Activated CD8-positive, alpha-beta T cell treated with anti-CD3 and anti-CD28 coated beads, Interleukin-2, amount 10 ng/mL, durations not matched to agents 7 days and 5 days (primary cell): ENCODE measurements at places on chromosomes 2 and 18. TPM values are rescaled to one million over a fixed set of nuclear protein-coding genes. Genes with fewer than 3 reads are reported as not detected.

DNA sequence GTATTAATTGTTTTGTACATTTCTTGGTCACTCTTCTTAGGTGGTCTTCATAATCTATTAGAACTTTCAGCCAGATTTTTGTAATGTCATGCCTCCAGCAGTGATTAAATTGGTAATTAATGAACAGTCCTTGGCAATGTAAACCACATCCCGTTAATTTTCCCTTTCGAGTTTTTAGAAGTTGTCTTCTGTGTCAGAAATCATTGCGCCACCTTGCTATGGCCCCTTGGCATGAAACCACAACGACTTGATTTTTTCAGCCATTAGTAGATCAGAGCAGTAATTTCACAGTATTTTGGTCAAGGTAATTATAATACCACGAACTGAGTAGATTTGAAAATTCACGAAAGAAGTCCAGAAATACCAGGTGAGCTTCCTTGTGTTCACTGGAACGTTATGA lies 86.0 kb upstream of the OTX1 start:
- no peaks in the 10 kb centered on the region for H3K27me3 ChIP-seq
- no peak overlapping the region for H3K4me3 ChIP-seq
- no peaks in the 10 kb centered on the region for H3K4me1 ChIP-seq
- DNase-seq: no peak
- H3K36me3 ChIP-seq: no peaks in the 10 kb centered on the region
- H3K27ac ChIP-seq: no peak overlapping the region

- no peaks in the 10 kb centered on the region for H3K27me3 ChIP-seq
- peaks cover 59% of the 10 kb centered on the region for H3K36me3 ChIP-seq
- H3K4me3 ChIP-seq: peak overlapping the region; percentile 62
- DNase-seq: peak; percentile 89
Measured at GRCh38 chr2:203718087-203718486, 11.6 kb downstream of the CD28 start.

DNA sequence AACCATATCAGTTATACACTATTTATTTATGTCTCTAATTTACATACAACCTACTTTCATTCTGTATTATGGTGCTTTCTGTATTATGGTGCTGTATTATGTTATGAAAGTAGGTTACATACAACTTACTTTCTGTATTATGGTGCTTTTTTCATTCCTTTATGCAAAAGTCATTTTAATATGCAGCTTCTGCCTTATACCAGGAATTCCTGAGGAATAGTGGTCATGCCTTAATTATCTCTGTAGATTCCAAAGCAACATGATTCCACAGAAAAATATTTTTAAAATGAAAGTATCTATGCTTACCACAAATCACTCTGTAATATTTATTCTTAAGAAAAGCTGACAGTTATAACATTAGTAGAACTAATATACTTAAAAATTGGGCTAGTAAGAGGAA lies 922.0 kb upstream of the NRXN1 start:
- no peaks in the 10 kb centered on the region for H3K36me3 ChIP-seq
- no peaks in the 10 kb centered on the region for H3K27me3 ChIP-seq
- H3K27ac ChIP-seq: no peak overlapping the region
- no peak overlapping the region for H3K4me3 ChIP-seq
- H3K4me1 ChIP-seq: no peaks in the 10 kb centered on the region
- DNase-seq: no peak

GRCh38 chr2:43025709-43026295 lies 200.6 kb downstream of the ZFP36L2 start:
- H3K27ac ChIP-seq: no peak overlapping the region
- peaks cover 4% of the 10 kb centered on the region for H3K27me3 ChIP-seq
- peaks cover 11% of the 10 kb centered on the region for H3K4me1 ChIP-seq
- no peak for DNase-seq
- H3K4me3 ChIP-seq: no peak overlapping the region

DNA sequence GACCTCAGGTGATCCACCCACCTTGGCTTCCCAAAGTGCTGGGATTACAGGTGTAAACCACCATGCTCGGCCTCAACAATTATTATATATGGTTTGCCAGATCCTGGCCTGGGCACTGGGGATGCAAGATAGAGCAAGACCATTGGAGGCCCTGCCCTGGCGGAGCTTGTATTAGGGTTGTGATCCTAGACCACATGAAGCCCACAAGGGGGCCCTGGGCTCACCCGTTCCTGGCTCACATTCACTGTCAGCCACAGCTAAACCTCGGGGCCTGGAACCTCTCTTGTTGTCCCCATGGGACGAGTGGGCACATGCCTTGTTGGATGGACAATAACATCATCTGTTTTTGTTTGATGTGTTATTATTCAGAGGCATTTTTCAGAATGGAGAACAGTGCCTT lies 14.9 kb downstream of the HPCAL1 start:
- no peaks in the 10 kb centered on the region for H3K27me3 ChIP-seq
- H3K4me1 ChIP-seq: peaks cover 9% of the 10 kb centered on the region
- no peak overlapping the region for H3K4me3 ChIP-seq
- DNase-seq: no peak
- peaks cover 17% of the 10 kb centered on the region for H3K36me3 ChIP-seq

DNA sequence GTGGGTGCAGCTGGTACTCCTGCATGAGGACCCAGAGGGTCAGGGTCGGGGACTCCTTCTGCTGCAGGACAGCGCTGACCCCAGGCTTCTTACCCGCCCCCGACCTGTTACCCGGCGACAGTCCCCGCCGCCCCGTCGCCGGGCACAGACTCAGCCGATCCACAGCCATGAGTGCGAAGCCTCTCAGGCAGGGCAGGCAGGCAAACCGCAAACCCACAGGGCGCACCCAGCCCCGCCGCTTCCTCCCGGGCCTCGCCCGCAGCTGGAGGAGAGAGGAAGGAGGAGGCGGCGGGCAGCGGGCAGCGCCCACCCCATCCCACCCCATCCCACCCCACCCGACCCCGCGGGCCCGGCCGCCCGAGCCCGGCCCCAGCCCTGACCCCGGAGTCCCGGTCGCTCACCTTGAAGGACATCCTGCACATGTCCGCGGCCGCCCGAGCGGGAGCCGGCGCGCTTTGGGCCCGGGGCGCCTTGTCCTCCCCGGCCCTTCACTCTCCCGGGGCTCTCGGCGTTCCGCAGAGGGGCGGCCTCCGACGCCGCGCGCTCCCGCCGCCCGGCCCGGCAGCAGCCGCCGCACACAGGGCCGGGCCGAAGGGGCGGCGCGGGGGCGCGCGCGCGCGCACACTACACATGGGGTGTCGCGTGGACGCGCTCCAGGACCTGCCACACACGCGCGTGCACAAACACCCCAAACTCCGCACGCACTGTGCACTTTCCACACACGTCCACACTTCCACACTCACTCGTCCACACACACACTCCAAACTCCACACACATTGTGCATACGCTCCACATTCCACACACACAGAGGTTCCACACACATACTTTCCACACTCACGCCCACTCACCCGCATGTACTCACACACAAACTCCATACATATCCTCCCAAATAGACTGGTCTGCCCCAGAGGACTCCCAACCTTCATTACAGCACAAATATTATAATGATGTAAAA lies at the start of gene ANKRD29:
TSS of gene ANKRD29 (minus strand) at position 603 of the 955 bp plus-strand sequence. CDS start at position 422, 181 bp downstream.
- peak within 1 kb of the TSS; percentile 40 for H3K27ac ChIP-seq
- peaks cover 25% of the 10 kb centered on the region for H3K4me1 ChIP-seq
- no peaks in the 10 kb centered on the region for H3K36me3 ChIP-seq
- peak within 1 kb of the TSS; percentile 69 for H3K4me3 ChIP-seq
- DNase-seq: peak; percentile 76

DNA sequence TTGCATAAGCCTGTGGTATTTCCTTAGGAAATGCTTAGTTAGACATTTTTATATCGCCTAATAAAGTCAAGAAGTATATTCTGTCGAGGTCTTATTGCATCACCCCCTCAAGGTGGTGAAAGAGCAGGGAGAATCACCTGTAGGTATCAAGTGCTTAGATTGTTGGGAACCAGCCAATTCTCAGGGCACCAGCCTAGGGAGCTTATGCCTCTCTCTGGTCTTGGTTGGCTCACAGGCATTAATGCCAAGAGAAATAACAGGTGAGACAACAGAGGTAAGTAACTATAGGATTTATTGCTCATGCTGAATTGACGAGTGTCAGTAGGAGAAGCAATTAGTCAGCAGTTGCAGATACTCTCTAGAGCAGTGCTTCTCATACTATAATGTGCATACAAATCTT lies 663.3 kb upstream of the ZNF804A start:
- no peaks in the 10 kb centered on the region for H3K27me3 ChIP-seq
- H3K36me3 ChIP-seq: no peaks in the 10 kb centered on the region
- no peak for DNase-seq
- H3K4me3 ChIP-seq: no peak overlapping the region
- no peak overlapping the region for H3K27ac ChIP-seq

HOXD12 gene
- not detected for total RNA-seq

CCDC85A gene
- total RNA-seq: not detected

DNA sequence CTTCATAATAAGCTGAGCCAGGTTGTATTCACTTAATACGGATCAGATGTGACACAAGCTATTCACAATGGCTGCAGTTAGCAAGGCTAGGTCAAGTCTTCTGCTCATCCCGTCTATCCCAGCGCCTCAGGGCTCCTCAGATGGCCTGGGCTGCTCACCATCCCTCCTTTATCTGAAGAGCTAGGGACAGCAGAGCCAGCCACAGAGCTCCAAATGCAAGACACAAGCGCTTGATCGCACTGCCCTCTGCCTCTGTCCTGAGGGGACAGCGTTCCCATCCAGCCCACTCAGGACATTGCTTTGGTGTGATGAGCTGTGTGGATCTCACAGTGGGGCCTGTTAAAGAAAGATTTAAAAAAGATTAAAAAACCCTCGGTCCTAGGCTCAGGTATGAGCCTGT lies 254.4 kb upstream of the HS6ST1 start:
- H3K27me3 ChIP-seq: peaks cover 12% of the 10 kb centered on the region
- peak; percentile 4 for DNase-seq
- H3K4me1 ChIP-seq: no peaks in the 10 kb centered on the region
- H3K36me3 ChIP-seq: no peaks in the 10 kb centered on the region
- H3K4me3 ChIP-seq: no peak overlapping the region

DNA sequence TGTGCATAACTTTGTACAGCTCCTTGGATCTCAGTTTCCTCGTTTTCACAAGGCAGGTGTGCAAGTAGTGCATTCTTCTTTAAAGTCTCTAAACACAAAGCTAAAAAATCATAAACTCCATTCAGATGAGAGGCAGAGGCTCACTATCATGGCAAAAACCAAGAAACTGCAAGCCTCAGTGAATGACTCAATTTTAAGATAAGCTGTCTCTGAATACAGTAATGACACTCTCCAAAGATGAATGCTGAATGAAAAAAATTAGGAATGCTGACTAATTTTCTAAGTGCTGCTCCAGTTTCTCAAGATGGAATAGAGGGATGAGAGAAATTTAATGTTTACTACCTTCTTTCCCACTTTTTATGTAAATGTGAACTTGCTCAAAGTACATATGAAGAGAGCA lies 17.2 kb downstream of the B4GALT6 start:
- no peaks in the 10 kb centered on the region for H3K4me1 ChIP-seq
- peaks cover 6% of the 10 kb centered on the region for H3K27me3 ChIP-seq
- DNase-seq: no peak
- H3K27ac ChIP-seq: no peak overlapping the region
- no peak overlapping the region for H3K4me3 ChIP-seq

MAPK4 gene
- total RNA-seq: not detected

DNA sequence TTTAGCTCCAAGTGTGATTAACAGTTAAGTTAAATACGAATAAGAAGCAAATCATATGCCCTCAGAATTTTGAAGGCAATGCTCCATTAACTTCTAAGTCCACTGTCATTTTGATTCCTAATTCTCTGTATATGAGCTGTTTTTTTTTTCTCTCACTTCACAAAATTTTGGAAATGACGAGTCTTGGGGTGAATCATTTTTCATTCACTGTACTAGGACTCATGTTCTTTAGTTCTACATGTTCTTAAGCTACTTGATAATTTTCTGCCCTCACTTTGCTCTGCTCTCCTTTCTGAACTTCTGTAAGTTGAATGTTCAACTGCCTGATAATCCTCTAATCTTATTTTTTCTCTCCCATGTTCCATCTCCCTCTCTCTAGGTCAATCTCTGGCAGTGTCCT lies 141.0 kb downstream of the THADA start:
- H3K27me3 ChIP-seq: no peaks in the 10 kb centered on the region
- H3K4me3 ChIP-seq: no peak overlapping the region
- H3K4me1 ChIP-seq: peaks cover 22% of the 10 kb centered on the region

DNA sequence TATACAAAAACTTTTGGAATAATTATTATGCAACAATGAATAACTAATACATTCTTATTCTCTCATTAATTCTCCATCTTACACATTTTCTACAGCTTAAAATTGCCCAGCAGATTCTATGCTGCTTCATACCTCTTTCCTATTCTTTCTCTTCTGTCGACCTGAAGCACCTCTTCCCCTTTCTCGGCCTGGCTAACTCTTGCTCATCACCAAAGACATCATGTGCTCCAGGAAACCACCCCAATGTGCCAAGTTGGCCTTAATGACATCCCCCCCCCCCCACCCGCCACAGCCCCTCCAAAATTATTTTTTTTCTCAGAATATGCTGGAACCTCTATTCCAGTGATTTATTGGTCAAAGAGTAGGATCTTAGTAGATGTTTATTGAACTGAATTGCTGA lies 43.6 kb downstream of the ZNF521 start:
- H3K27me3 ChIP-seq: no peaks in the 10 kb centered on the region
- H3K27ac ChIP-seq: no peak overlapping the region
- H3K4me3 ChIP-seq: no peak overlapping the region

OSR1 gene
- total RNA-seq: not detected

RGPD6 gene
- total RNA-seq: 7.0 TPM

GRCh38 chr2:54942373-54942772 lies 107.9 kb downstream of the RTN4 start:
- DNase-seq: peak; percentile 70
- no peaks in the 10 kb centered on the region for H3K27me3 ChIP-seq
- H3K27ac ChIP-seq: no peak overlapping the region
- no peak overlapping the region for H3K4me3 ChIP-seq
- peaks cover 3% of the 10 kb centered on the region for H3K4me1 ChIP-seq

DNA sequence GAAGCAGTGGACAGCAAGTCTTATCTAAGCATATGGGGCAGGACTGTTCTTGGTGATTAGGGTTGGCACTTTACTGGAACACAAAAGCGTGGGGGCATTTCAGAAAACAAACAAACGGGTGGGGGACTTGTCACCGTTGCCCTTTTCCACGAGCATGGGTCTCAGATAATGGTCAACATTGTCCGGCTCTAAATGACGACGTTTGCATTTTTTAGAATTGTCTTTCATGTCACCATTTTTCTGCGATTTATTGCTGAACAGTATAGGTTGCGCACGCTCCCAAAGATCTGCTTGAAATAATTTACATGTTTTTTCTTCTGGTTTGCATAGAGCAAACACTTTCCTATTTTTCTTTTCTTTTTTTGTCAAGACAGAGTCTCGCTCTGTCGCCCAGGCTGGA lies 46.6 kb upstream of the TBC1D8 start:
- H3K4me3 ChIP-seq: no peak overlapping the region
- no peak overlapping the region for H3K27ac ChIP-seq
- no peak for DNase-seq
- no peaks in the 10 kb centered on the region for H3K36me3 ChIP-seq
- no peaks in the 10 kb centered on the region for H3K4me1 ChIP-seq

- DNase-seq: no peak
- H3K4me1 ChIP-seq: no peaks in the 10 kb centered on the region
- H3K27ac ChIP-seq: no peak overlapping the region
- no peak overlapping the region for H3K4me3 ChIP-seq
Measured at GRCh38 chr2:187050409-187050998, 201.5 kb upstream of the ZSWIM2 start.
